Left renal cortex interstitium (tissue), 4 donors: ENCODE measurements at places on chromosomes 13 and 19.

DNA sequence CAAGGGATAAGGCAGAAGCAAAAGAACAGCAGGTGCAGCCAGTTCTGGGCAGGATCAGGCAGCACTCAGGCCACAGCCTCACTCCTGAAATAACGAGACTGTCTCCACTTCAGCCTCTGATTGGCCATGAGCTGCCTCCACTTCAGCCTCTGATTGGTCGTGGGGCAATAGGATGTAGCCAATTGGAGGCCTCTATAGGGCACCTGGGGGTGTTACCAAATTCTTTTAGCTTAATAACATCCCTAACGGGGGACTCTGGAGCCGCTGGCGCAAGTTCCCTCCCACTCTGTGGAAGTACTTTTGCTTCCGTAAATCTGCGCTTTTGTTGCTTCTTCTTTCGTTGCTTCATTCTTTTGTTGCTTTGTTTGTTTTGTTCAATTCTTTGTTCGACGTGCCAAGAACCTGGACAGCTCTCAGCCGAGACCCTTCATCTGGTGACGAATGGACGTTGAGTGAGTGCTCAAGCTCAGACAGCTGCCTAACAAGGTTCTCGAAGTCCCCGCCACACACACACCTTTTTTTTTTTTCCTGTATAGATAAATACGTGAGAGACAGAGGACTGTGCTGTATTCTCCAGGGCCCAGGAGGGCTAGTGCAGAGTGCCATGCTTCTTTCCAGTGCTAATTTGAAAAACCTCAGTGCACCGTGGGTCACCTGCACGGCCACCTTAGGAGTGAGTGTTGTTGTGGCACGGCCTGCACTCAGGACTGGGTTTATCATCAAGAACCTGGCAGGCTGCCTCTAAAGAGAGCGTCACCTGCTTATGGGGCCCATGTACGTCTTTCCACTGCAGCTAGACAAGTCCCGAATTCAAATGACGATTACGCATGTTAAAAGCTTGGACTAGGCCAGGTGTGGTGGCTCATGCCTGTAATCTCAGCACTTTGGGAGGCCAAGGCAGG, 32.0 kb upstream of the TUBGCP3 start:
- DNase-seq: no peak

- DNase-seq: no peak
Measured at GRCh38 chr19:6167115-6167514, 31.6 kb downstream of the ACSBG2 start.

DNA sequence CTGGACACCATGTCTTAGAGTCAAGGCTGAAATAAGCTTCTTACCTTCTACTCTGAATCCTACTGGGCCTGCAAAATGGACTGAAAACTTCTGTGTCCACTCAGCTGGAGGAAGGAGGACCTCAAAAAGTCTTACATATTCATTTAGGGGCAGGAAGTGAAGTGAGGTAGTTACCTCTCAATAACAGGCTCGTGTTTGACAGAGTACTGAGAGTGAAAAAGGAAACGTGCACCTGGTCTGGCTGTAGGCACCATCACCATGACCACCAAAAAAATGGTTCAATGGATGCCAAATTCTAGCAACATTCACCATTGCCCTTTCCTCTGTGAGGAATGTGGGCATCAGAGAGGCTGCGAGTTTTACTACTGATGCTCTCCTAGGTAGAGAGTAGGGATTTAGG, 176.2 kb downstream of the RFC3 start:
- no peak for DNase-seq

GRCh38 chr13:94827566-94827965, 115.2 kb upstream of the SOX21 start:
- no peak for DNase-seq

DNA sequence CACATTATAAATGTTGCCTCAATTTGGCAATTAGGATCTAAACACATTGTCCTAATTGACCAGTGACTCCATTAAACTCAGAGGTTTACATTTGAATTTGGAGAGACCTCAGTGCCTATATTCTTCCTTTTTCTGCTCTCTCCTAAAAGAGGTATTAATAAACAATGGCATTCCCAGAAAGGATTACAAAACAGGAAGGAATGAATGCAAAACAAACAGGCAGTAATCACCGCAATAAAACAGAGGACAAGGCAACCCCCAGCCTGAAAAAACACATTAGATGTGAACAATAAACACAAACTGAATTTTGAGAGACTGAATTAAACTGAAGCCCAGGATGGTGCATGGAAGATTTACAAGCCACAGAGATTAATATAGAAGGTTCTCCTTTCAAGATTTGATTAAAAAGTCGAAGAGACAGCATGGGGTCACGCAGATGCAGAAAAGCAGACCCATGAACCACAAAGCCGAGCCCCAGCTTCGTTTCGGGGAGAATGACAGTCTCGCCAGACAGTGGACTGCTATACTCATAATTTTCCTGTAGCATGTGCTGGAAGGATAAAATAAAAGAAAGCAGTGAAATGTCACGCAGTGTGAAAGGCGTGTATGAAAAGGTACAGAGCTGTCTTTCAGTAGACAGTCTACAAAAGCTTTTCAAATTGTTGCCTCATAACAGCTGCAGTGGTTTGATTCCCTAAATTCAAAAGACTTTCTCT, 503.0 kb downstream of the LIG4 start:
- no peak for DNase-seq

DNA sequence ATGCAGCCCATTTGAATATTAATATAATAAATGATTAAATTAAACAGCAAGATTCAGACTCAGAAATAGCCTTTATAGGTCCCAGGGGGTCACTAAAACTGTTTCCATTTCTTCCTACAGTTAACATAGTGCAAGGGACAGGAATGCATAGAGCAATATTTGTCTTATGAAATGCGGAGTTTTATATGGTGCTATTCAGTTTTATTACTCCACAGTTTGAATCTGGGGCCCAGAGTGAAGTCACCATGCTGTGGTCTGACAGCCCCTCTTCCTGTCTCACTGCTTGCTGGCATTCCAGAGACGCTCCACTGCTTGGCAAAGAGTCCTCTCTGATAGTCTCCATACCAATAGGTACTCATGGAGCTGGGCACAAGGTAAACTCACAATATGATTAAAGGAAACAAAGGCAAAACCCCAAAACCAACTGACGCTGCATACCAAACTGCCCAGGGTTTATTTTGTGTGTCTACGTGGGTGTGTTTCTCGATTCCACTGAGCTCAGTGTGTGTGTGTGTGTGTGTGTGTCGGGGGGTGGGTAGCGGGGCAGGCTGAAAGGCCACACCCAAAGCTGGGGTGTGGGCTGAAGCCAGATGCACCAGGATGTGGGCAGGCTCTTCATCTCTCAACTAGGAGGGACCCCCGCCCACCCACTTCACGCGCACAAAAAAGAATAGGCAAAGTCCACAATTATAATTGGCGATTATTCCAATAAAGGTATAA, 277.9 kb downstream of the TSHZ3 start:
- DNase-seq: no peak

DNA sequence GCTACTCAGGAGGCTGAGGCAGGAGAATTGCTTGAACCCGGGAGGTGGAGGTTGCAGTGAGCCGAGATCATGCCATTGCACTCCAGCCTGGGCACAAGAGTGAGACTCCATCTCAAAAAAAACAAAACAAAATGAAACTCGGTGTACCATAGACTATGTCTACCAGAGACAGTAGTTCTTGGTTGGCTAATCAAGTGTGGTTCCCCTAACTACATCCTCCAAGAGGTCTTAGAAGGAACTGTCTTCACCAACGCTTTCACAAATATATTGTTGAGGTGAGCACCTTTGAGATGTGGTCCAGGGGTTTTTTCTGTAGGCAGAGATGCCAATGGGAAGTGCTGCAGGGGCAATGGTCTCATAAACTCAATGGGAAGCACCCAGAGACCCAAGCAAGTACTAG, 48.0 kb downstream of the RFC3 start:
- no peak for DNase-seq

DNA sequence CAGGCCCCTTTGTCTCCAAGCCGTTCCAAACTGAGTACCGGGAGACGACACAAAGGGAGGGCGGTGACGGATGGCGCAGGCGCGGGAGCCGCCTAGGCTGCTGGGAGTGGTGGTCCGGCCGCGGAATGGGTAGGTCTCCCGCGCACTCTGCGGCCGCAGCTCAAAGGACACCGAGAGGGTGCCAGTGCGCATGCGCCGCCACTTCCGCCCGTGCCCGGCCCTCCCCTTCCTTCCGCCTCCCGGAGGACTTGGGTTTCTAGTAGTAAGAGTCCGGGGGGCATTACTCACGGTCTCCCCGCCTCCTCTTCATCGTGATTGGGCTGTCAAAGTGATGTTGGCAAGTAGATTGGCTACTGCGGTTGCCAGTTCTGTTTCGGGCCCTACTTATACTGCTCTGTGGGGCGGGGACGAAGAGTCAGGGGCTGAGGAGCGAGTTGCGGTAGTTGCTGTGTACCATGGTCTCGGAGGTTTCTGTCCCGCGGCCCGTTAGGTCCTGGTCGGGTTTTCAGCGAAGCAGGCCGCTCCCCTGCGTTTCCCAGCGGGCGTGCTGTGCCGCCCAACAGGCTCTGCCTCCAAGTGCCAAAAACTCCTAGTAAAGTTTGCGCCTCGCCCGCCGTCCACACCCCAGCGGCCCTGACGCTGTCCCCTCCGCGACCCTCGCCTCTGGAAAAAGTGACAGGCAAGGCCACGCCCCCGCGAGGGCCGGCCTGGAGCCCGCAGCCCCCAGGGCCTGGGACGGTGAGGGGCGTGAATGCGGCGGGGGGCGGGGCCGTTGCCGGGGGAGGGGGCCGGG, 455 bp upstream of the ING1 start:
- peak; percentile 99 for DNase-seq

DNA sequence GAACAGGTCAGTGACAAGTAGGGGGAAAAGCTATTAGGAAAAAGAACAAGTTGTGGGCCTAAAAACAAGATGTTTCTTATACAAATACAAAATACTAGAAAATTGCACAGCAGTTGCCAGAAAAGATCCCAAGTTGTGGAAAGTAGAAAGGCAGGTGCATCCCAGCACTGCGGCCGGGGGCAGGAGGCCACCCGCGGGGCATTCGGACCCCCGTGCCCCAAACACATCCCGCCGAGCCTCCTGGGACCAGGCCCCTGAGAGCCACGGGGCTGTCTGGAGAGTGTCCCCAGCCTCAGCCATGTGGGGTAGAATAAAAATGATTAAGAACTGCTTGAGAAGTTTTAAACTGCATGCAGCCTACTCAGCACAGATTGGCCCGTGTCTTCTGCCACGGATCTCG, 11.4 kb downstream of the RASA3 start:
- DNase-seq: no peak
